ENCODE measurements at places on chromosomes 1 and 21. TPM values are rescaled to one million over a fixed set of nuclear protein-coding genes. Genes with fewer than 3 reads are reported as not detected.

GRCh38 chr1:86705665-86705985 lies 1.2 kb downstream of the SH3GLB1 start:
- no peak for DNase-seq
- no peaks in the 10 kb centered on the region for H3K27me3 ChIP-seq
- H3K36me3 ChIP-seq, result no peaks in the 10 kb centered on the region
- H3K27ac ChIP-seq, result peak overlapping the region; percentile 96
- H3K4me1 ChIP-seq, result peaks cover 31% of the 10 kb centered on the region
- H3K4me3 ChIP-seq, result peak overlapping the region; percentile 93

DNA sequence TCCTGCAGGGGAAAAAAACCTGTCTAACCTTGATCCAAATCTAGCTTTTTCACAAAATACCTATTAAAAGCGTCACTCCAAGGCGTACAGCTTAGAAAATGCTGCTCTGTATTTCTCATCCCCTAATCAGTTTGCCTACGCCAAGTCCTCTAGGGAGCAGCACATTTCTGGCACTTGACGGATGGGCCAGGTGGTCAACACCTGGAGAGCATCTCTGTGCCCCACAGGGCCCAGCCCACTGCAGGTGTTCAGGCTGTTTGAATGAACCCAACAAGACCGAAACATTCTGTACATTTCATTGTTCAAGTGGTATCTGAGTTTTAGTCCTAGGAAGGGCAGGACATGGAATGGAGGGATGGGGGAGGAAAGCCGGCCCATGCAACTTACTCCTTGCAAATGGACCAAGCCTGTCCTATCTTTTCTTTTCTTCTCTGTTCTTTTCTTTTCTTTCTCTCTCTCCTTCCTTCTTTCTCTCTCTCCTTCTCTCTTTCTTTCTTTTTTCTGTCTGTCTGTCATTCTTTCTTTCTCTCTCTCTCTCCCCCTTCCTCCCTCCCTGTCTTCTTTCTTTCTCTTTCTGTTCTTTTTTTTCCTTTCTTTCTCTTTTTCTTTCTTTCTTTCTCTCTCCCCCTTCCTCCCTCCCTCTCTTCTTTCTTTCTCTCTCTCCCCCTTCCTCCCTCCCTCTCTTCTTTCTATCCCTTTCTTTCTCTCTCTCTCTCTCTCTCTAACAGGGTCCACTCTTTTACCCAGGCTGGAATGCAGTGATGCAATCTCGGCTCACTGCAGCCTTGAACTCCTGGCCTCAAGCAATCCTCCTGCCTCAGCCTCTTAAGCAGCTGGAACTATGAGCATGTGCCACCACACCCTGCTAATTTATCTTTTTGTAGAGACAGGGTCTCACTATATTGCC lies 29.1 kb downstream of the IGFN1 start:
- DNase-seq, result no peak
- H3K27me3 ChIP-seq, result no peaks in the 10 kb centered on the region
- peaks cover 2% of the 10 kb centered on the region for H3K4me1 ChIP-seq
- no peak overlapping the region for H3K4me3 ChIP-seq

GRCh38 chr21:34690793-34691175 lies 22.0 kb downstream of the CLIC6 start:
- H3K27me3 ChIP-seq, result no peaks in the 10 kb centered on the region
- H3K4me1 ChIP-seq, result peaks cover 14% of the 10 kb centered on the region
- no peaks in the 10 kb centered on the region for H3K36me3 ChIP-seq
- DNase-seq, result no peak
- no peak overlapping the region for H3K4me3 ChIP-seq

- no peak overlapping the region for H3K27ac ChIP-seq
- no peak overlapping the region for H3K4me3 ChIP-seq
- H3K27me3 ChIP-seq, result no peaks in the 10 kb centered on the region
- peaks cover 26% of the 10 kb centered on the region for H3K4me1 ChIP-seq
- DNase-seq, result no peak
Measured at GRCh38 chr1:87592156-87592555, 263.5 kb downstream of the LMO4 start.

DNA sequence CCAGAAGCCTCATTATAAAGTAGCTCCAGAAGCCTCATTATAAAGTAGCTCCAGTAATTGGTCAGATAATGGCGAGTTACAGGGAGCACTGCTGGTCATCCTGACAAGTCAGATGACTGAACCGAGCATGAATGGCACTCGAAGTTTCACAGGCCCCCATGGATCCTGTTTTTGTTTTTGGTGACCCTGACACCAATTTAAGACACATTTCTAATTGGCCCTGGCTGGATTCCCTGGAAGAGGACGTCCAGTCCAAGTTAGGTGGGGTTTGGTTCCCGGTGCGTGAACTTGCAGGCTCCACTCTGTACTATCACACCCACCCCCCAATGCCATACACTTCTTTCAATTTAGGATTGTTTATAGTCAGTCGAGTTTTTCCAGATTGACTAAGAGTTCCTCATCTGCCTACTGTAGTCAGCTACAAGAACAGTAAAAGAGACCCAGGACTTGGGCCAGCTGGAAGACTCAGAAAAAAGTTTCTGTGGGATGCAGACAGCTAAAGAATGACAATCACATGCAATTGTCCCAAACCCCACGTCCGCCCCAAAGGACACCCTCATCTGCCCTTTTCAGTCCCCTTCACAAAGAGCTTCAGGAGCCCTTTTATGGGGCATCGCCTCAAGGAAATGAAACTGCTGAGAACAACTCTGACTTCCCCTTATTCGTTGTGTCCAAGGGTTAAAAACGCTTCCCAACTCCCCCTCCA lies 2.7 kb downstream of the DHRS3 start:
- no peaks in the 10 kb centered on the region for H3K27me3 ChIP-seq
- H3K36me3 ChIP-seq, result peaks cover 3% of the 10 kb centered on the region
- no peak for DNase-seq
- H3K27ac ChIP-seq, result peak overlapping the region; percentile 97
- H3K4me3 ChIP-seq, result peak overlapping the region; percentile 62

LCE1D gene
- not detected for total RNA-seq

GJA5 gene
- total RNA-seq, result 6.0 TPM

DNA sequence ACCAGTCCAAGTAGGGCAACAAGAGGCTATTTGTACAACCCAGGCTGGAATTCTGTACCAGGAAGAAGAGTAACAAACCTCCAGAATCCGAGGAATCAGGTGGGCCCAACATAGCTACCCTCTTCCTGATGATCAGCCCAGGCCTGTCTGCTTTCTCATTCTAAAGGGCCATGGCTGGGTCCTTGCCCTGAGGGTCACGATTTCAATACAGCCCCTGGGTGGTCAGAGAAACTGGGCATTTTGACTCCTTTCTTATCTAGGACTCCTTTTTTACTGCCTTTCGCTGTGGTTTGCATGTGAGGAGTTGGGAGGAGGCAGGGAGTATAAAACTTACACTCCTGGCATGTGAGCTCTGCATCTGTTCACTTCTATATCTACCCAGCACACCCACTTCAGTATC lies 164.9 kb upstream of the COA6 start:
- H3K36me3 ChIP-seq, result no peaks in the 10 kb centered on the region
- no peak for DNase-seq
- peaks cover 7% of the 10 kb centered on the region for H3K27me3 ChIP-seq
- H3K4me1 ChIP-seq, result no peaks in the 10 kb centered on the region
- no peak overlapping the region for H3K4me3 ChIP-seq

- no peak for DNase-seq
- no peaks in the 10 kb centered on the region for H3K36me3 ChIP-seq
- no peaks in the 10 kb centered on the region for H3K27me3 ChIP-seq
- H3K4me3 ChIP-seq, result no peak overlapping the region
Measured at GRCh38 chr1:203867802-203868201, 6.4 kb downstream of the SNRPE start.

- no peak overlapping the region for H3K27ac ChIP-seq
- H3K4me3 ChIP-seq, result no peak overlapping the region
- DNase-seq, result no peak
- H3K4me1 ChIP-seq, result peaks cover 4% of the 10 kb centered on the region
Measured at GRCh38 chr1:162006081-162006480, 17.6 kb downstream of the OLFML2B start.

AMY1A gene
- total RNA-seq, result not detected

DNA sequence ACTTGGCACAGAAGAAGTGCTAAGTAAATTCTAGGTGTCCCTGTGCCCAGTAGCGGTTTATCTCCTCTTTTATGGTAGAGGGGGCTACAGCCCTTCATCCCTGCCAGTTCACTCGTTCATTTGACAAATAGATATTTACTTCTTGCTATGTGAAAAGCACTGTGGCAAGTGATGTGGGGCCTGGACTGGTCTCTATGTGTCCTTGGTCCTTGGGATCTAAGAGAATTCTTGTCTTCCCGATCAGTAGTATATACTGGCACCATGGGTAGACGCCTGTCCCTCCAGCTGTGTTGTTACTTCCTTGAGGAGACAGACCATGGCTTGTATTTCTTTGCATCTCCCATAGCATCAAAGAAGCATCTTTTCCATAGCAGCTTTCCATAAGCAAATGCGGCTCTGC lies 29.7 kb downstream of the EIF2D start:
- no peaks in the 10 kb centered on the region for H3K4me1 ChIP-seq
- H3K4me3 ChIP-seq, result no peak overlapping the region
- no peaks in the 10 kb centered on the region for H3K36me3 ChIP-seq
- no peak overlapping the region for H3K27ac ChIP-seq
- no peak for DNase-seq

PDIK1L gene
- total RNA-seq, result 16.8 TPM

GRCh38 chr1:66729119-66729518 lies 23.1 kb upstream of the DYNLT5 start:
- no peaks in the 10 kb centered on the region for H3K27me3 ChIP-seq
- no peak for DNase-seq
- H3K27ac ChIP-seq, result no peak overlapping the region
- no peaks in the 10 kb centered on the region for H3K4me1 ChIP-seq
- no peaks in the 10 kb centered on the region for H3K36me3 ChIP-seq

GRCh38 chr1:104132382-104132973 lies 382.8 kb downstream of the AMY1C start:
- H3K36me3 ChIP-seq, result no peaks in the 10 kb centered on the region
- no peak overlapping the region for H3K27ac ChIP-seq
- H3K4me1 ChIP-seq, result no peaks in the 10 kb centered on the region
- no peak overlapping the region for H3K4me3 ChIP-seq
- no peaks in the 10 kb centered on the region for H3K27me3 ChIP-seq

GRCh38 chr1:95086949-95087533 lies 14.3 kb upstream of the ALG14 start:
- H3K27me3 ChIP-seq, result no peaks in the 10 kb centered on the region
- no peak overlapping the region for H3K4me3 ChIP-seq
- no peaks in the 10 kb centered on the region for H3K36me3 ChIP-seq
- H3K27ac ChIP-seq, result peak overlapping the region; percentile 73
- peaks cover 13% of the 10 kb centered on the region for H3K4me1 ChIP-seq

F5 gene
- total RNA-seq, result 24.0 TPM

DNA sequence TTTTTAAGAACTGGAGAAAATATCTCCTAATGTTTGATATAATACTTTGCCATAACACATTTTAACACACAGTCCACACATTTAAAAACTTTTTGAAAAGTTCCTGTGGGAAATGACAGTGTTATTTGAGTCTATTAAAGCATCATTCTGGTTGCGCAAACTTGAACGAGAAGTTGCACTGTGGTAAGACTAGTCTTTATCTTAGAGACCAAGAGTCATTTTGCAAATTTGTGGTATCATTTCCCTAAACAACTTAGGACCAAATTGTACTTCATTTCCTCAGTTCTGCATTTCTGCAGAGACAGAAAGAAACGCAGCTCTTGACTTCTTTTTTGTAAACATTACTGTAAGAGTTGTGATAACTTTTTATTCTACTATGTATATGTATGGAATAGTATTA lies at the start of gene RGS18:
TSS of gene RGS18 (plus strand) at position 282 of the 400 bp plus-strand sequence. CDS start 176 bp downstream, outside the sequence.
- H3K4me3 ChIP-seq, result no peak within 1 kb of the TSS
- H3K4me1 ChIP-seq, result no peaks in the 10 kb centered on the region
- no peaks in the 10 kb centered on the region for H3K27me3 ChIP-seq
- H3K36me3 ChIP-seq, result no peaks in the 10 kb centered on the region

GRCh38 chr1:67735806-67736627 lies 51.0 kb downstream of the GADD45A start:
- peak; percentile 62 for DNase-seq
- no peak overlapping the region for H3K4me3 ChIP-seq
- peak overlapping the region; percentile 57 for H3K27ac ChIP-seq
- H3K4me1 ChIP-seq, result peaks cover 5% of the 10 kb centered on the region
- no peaks in the 10 kb centered on the region for H3K36me3 ChIP-seq

DNA sequence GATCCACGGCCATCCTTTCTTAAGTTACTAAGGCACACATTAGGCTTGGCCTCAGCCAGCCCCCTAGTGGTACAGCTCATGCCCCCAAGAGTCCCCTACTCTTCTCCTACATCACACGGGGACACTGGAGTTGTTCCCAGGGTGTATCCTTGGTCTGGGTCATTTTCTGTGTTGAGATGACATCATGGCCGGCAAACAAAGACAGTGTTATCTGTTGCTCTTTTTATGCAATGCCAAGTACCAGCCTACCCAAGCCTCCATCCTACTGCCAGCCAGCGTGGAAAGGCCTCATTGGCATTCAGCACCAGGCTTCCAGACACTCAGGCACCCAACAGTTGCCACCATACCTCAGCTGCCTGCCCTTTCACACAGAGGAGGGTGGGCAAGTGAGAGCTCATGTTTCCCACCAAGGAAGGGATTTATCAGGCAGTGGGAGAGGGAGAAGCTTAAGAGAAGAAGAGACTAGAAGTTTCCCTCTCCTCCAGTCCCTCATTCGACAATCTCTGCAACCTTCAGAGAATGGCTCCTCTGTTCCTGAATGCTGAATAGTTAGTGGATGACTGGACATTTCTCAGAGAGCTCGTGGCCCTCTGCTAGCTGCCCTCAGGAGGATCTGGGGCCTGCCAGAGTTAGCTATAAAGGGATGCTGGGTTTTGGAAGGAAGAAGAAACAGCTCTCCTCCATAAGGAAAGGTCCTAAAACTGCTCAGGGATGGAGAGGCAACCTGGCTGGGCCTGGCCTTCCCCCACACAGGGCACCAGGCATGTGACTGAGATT lies 17.7 kb downstream of the CBR1 start:
- no peak overlapping the region for H3K4me3 ChIP-seq
- no peaks in the 10 kb centered on the region for H3K4me1 ChIP-seq
- H3K27ac ChIP-seq, result no peak overlapping the region
- no peak for DNase-seq

LMX1A gene
- total RNA-seq, result not detected

PATJ gene
- 43.1 TPM for total RNA-seq

GRCh38 chr1:59635097-59635496 lies 179.7 kb upstream of the HOOK1 start:
- no peaks in the 10 kb centered on the region for H3K27me3 ChIP-seq
- DNase-seq, result no peak
- no peak overlapping the region for H3K4me3 ChIP-seq
- H3K27ac ChIP-seq, result no peak overlapping the region

COL6A2 gene
- 389 TPM for total RNA-seq

GRCh38 chr1:56200442-56200841 lies 378.9 kb downstream of the PLPP3 start:
- H3K4me3 ChIP-seq, result no peak overlapping the region
- no peaks in the 10 kb centered on the region for H3K4me1 ChIP-seq
- no peaks in the 10 kb centered on the region for H3K27me3 ChIP-seq
- peak; percentile 35 for DNase-seq
- peak overlapping the region; percentile 0 for H3K27ac ChIP-seq
- no peaks in the 10 kb centered on the region for H3K36me3 ChIP-seq
